ENCODE measurements at places on chromosomes 12 and 14. TPM values are rescaled to one million over a fixed set of nuclear protein-coding genes. Genes with fewer than 3 reads are reported as not detected.

The CLEC1A gene
- total RNA-seq, result 0.62 TPM

The CISTR gene
- not detected for total RNA-seq

The SLCO1B1 gene
- total RNA-seq, result 0.16 TPM

The REM2 gene
- total RNA-seq, result 1.7 TPM
